ENCODE measurements at places on chromosomes 5 and 9.

GRCh38 chr9:136171009-136171800 is 33.7 kb downstream of the LHX3 start:
- no peak for DNase-seq

GRCh38 chr9:24071091-24071490 is 245.1 kb upstream of the ELAVL2 start:
- no peak for DNase-seq

DNA sequence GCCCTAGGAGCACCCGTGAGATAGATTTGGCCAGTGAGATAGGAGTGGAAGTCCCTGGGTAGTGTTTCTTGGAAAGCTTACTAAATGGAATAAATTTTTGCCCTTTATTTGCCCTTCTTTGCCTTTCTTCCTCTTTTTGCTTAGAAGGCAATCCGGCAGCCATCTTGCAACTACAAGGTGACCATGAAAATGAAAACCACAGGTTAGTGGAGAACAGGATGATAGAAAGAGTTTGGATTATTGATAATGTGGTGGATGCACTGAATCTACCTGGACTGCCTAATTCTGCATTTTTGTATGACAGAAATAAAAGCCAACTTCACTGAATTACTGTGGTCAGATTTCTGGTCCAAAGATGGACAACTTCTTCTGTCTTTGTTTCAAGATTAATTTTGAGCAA is 33.2 kb downstream of the TARS1 start:
- no peak for DNase-seq

- DNase-seq: no peak
Observed at GRCh38 chr5:98905857-98906688, 22.7 kb downstream of the CHD1 start.

GRCh38 chr9:115715666-115716065 is 437.9 kb upstream of the PAPPA start:
- no peak for DNase-seq

DNA sequence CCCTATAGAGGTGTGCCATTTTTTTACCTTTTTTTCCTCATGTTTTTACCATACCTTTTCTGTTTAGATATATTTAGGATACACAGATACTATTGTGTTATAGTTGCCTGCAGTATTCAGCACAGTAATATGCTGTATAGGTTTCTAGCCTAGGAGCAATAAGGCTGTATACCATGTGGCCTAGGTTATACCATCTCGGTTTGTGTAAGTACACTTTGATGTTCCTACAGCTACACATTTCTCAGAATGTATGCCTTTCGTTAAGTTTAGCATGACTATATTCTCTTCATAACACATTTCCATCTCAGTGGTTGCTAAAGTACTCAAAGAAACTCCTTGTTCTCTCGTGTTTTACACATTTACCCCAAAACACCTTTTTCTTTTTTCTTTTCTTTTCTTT is 23.0 kb downstream of the UBE2D2 start:
- no peak for DNase-seq

DNA sequence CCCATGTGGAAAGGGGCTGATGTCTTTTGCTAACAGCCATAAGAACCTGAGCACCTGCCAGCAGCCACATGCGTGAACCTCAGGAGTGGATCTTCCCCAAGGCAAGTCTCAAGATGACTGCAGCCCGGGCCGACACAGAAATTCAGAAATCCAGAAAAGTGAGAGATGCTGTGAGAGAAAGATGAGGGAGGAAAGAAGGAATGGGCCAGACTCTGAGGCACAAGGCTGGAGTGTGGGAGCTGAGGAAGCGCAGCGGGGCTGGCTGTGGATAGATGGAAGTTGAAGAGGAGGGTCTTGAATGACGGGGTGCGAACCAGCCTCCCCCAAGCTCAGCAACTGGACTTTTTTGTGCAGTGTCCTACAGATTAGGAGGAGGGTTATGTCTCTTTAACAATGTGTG is 337.8 kb downstream of the GADD45G start:
- no peak for DNase-seq

Measured in suppressor macrophage (primary cell).